ENCODE measurements at places on chromosomes 11 and 22.
A peak's percentile ranks its signal among the peaks of the same experiment; 100 is the strongest.

GRCh38 chr11:34976496-34977088 lies 60.2 kb downstream of the PDHX start:
- no peak for DNase-seq

GRCh38 chr22:36237462-36238372 lies 1.6 kb downstream of the APOL2 start:
- DNase-seq, result no peak

DNA sequence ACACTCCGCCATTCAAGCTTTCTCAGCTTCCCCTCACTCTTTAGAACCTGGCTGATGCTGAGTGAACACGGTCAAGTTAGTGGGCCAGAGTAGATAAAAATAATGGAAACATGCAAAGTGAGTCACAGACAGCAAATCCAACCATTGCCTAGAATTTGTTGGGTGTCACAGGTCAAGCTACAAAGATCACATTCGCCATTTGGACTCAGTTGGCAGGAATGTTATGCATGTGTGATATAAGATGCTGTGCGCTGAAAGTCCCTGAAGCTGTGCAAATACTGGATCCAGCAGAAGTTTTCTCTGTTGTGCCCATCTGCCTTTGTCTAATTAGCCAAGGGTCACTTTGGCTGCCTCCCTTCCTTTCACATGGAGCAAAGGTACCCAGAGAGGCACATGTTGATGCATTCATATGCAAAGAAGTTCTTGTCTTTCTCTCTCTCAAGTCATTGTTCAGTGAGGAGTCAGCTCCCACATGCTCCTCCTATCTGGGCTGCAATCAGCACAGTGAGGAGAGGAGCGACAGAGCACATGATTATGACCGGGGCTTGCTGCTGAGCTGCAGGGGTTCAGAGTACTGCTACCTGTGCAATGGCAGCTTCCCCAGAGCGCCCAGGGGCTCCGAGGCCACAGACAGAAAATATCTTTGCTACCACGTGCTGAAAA lies 39.7 kb downstream of the FLI1 start:
- DNase-seq, result peak; percentile 57

DNA sequence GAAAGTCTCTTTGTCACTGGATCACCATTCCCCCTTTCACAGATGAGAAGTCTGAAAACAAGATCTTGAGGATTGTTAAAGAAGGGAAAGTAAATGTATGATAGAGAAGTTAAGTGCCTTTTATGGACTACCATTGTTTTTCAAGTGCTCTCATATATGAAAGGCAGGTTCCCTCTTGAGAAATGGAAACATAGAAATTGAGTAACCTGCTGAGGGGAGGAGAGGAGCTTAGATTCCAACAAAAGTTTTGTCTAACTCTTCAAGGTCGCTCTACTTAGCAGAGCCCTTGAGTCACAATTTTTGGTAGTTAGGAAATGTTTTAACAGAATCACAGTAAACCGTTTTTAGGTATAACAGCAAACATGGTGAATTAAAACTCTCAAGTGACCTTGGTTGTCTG lies 80.1 kb downstream of the SVIP start:
- DNase-seq, result no peak

DNA sequence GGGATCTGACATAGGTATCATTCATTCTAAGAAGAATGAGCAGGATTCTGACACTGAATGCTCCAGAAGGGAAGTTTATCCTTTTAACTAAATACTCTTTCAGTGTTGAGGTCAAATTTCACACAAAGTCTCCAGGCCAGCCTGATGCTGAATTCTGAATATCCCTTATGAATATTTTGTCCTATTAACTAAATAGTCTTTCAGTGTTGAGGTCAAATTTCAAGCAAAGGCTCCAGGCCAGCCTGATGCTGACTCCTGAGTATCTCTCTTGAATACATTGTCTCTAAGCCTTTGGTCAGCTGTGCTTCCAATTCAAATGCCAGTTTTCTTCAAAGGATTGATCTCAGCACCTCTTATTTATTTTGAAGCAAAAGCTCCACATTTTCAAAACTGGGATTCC lies 676.8 kb downstream of the NTM start:
- DNase-seq, result no peak

- no peak for DNase-seq
These were observed 19.6 kb upstream of the CCDC134 start for GRCh38 chr22:41780746-41781505.

GRCh38 chr11:100004541-100004940 lies 682.5 kb upstream of the ARHGAP42 start:
- no peak for DNase-seq

- no peak for DNase-seq
These were observed 879 bp upstream of the CUL5 start for GRCh38 chr11:108007819-108008218.

GRCh38 chr22:49018601-49019000 lies 809.1 kb downstream of the BRD1 start:
- DNase-seq, result no peak

DNA sequence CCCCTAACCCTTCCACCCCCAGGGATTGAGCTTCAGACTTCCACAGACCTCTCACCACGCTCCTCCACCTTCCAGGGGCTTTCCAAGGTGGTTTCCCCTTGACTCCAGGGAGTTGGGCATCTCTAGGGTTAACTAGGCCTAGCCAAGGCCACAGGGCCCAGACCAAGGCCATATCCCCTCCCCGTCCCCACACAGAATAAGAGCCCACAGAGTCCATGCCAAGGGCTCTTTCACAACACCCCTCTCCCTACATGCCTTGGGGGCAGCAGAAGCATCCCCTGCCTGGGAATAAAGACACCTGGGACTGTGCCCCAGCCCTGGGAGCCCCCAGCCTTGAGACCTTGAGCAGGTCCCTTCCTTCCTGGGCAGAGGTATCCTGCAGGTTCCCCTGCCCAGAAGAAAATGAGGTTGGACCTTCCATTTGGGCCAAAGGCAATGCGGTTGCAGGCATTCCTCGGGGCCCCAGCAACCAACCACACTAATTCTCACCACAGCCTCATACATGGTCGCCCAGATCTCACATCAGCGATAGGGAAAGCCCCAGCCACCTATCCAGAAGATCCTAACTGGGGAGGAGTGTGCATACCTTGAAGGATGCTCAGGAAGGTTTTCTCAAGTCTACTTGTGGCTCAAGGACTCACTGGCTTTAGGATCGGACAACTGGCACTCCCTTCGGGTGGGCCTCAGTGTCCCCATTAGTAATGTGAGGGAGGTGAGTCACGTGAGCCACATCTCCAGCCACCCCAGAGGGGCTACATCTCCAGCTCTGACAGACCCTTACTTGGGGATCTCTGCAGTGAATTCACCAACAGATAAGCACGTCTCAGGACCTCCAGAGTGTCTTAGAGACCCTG lies 1.7 kb downstream of the GDPD5 start:
- no peak for DNase-seq

GRCh38 chr11:36361901-36362391 lies 65.9 kb downstream of the PRR5L start:
- DNase-seq, result peak; percentile 20

DNA sequence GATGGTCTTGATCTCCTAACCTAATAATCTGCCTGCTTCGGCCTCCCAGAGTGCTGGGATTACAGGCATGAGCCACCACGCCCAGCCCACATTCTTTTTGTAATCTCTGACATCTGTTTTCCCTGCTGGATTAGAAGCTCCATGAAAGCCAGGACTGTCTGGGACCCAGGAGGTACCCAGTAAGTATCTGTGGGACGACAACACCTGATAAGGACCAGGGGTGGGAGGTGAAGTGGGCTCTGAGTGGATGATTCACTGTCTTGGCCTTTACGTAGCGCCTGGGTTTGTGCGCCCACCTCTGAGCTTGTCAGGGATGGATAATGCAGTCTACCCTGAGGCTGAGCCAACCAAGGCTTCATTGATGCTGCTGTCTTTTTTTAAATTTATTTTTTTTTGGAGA lies 118.8 kb downstream of the ABTB2 start:
- DNase-seq, result no peak

GRCh38 chr11:45659031-45659817 lies 6.2 kb downstream of the CHST1 start:
- DNase-seq, result no peak

- no peak for DNase-seq
These were observed 554.6 kb upstream of the ANO3 start for GRCh38 chr11:25777343-25777742.

GRCh38 chr11:1825785-1826451 lies 8.9 kb upstream of the SYT8 start:
- no peak for DNase-seq
